ENCODE measurements at places on chromosomes 12 and 14.
A peak's percentile ranks its signal among the peaks of the same experiment; 100 is the strongest.

- no peak for DNase-seq
These were observed 90.0 kb downstream of the FBXL14 start for GRCh38 chr12:1504304-1504894.

DNA sequence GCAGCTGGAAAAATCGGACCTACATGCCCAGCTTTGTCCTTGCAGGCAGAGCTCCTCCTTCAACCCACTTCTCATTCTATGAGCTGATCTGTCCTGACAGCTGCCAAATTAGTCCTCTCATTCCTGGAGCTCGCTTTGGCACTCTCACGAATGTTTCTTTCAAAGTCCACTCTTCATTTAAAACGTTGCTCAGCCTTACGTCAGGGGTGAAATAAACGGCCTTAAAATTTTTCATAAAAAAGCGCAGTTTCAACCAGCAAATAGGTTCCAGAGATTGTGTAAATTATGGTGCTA is 120.9 kb upstream of the HIF1A start:
- DNase-seq, result no peak

GRCh38 chr12:102883204-102883799 is 33.7 kb downstream of the PAH start:
- DNase-seq, result peak; percentile 20

DNA sequence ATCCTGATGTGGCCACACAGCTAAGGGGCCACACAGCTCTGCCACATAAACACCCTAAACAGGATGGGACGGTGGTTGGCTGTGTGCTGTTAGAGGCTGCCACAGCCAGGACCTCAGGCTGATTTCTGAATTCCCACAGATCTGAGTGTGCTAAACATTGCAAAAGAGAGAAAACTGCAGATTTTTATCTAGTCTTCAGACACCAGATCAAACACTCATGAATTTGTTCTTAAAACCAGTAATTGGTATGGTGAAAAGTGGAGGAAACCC is 190.7 kb downstream of the MON2 start:
- DNase-seq, result no peak

DNA sequence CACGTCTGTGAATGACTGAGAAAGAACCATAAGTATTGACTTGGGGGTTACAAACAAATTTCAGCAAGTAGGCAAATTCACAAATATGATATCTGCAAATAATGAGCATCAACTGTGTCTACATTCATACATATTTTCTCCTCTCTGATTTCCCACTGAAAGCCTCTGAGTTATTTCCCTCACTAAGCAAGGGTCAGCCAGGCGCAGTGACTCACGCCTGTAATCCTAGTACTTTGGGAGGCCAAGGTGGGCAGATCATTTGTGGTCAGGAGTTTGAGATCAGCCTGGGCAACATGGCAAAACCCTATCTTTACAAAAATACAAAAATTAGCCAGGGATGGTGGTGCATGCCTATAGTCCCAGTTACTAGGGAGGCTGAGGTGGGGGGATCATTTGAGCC is 80.8 kb downstream of the SLC25A21 start:
- no peak for DNase-seq

- no peak for DNase-seq
These were observed 114.9 kb downstream of the SAMD4A start for GRCh38 chr14:54681811-54682261.

- peak; percentile 71 for DNase-seq
These were observed 25.6 kb downstream of the RNASE10 start for GRCh38 chr14:20530771-20531571.

DNA sequence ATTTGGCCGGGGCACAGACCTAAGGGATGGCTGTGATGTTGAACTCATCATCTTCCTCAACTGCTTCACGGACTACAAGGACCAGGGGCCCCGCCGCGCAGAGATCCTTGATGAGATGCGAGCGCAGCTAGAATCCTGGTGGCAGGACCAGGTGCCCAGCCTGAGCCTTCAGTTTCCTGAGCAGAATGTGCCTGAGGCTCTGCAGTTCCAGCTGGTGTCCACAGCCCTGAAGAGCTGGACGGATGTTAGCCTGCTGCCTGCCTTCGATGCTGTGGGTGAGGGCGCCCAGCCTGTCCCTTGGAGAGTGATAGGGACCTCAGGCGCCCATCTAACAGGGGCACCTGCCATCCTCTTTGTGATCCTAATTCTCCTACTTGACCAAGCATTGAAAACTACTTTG is 12.4 kb downstream of the OAS3 start:
- no peak for DNase-seq

Data from activated gamma-delta T cell treated with Interleukin-2 at 50 U/mL for 16 hours (primary cell).